ENCODE measurements at places on chromosomes 7 and 10.

DNA sequence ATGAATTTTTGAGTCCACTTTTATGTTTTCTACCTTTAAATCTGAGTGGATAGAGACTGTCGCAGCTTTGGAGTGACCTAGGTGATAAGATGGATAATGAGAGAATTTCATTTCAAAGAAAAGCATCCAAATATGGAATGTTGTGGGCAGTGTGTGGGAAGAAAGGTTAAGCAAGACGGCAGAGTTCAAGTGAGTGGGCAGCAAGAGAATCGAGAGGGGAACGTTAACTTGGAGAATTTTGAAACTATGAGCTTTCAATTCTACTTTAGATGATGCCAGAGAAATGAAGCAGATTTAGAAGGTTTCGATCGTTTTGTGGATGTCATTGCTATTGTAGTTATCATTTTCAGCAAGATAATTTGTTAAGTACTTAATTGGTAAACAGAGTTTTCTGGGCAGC, 73.0 kb downstream of the XRCC2 start:
- DNase-seq = no peak

DNA sequence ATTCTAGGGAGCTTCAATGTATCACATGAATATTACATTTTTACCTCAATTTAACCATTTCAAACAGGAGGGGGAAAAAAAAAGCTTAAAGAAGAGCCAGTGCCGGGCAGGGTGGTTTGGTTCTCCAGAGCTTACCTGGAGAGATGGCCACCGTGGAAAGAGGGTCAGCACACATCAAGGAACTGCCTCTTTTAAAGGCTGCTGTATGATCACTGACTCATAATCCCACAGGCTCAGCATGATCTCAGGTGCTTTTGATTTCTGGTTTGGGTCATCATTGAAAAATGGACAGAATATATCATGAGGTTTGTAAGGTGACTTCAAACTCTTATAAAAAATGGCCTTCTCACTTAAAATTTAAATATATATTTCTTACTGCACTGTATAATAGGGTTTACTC, 67.5 kb upstream of the MDFIC start:
- no peak for DNase-seq

DNA sequence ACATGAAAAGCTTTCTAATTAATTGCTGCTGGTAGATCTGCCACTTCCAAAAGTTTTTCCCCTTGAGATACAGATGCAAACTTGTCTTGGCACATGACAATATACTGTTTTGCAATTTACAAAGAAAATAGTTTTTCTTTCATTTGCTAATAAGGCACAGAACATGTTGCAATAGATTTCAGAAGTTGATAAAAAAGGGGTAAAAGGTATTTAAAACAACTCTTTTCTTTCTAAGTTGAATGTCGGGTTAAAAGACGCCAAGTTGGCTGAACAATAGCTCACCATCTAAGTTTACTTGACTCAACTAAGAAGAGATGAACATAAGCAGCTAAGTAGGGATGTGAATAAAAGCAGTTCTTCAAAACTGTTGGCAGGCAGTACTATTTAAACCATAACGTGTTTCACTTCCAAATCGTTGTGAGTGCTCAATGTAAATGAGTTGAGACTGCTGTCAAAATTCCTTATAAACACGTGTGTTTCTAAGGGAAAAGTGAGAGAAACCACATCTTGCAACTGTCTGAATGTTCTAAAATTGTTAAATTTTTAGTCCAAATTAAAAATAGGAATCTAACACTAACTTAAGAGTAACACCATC, 14.5 kb upstream of the THSD7A start:
- no peak for DNase-seq

DNA sequence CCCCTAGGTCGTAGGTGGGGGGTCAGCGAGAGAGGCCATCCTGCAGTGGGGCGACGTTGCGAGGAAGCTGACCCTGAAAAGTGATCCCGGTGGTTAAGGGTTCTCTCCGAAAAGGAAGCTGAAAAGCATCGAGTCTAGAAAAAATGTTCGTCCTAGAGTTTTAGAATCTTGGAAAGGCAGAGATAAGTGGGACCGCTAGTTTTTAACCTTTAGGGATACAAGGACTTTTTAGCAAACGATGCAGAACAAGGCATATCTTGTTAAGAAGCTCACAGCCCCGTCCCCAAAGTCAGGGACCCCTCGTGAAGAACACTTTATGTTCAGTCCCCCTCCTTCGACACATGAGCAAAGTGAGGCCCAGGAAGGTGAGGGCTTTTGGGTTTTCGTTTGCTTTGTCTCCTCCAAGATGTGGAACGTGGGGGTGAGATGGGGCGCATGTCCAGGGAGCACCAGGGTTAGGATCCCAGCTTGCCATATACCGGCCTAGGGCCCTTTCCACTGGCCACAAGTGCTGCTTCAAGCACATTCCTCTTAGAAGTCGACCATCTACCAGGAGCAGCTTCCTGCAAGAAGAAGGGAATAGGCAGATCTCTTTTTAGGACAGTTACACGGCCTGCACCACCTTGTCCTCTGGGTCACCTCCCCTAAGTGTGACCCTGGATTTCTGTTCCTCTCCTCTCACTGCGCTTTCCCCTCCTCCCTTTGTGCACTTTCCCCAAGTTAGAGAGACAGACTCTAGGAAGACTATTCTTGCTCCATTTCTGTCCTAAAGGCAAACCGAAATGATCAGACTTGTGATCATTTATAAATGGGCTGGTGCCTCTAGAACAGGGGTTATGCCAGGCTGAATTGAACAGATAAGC, 969 bp downstream of the SLC35G1 start:
- DNase-seq = no peak

DNA sequence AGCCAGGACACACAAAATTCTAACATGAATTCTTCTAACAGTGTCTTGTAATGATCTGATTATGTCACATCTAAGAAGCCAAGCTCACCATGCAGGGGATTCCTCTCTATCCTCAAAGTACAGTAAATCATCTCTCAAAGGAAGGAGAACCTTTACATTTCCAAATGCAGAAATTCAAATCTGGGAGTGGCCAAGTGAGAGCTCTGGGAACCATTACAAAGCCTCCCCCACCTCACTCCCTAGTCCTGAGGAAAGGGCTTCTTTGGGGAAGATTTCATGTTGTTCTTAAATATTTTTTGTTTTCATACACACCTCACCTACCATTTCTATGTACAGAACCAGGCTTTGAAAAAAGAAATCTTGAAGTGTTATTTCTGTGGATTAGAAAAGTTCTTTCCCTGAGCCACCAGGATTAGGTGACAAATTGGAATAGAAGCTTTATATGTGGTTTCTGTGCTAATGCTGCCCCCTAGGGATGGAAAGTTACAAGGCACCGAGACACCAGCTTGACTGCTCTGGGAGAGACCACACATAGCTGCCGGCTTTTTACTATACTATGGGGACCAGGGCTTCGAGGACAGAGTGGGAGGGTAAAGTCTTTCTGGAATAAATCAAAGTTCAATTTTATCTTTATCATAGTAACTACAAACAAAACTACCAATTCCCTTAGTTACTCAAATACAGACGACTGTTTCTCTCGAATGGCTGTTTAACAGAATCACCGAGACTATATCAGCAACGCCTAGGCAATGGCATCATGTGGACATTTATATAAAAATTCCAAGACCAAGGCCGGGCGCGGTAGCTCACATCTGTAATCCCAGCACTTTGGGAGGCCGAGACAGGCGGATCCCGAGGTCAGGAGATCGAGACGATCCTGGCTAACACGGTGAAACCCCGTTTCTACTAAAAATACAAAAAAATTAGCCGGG, 116.1 kb downstream of the RNF216 start:
- DNase-seq = peak; percentile 55

- no peak for DNase-seq
Observed at GRCh38 chr7:31856337-31856736, 169.3 kb downstream of the PPP1R17 start.

GRCh38 chr10:128530301-128530700, 404.1 kb upstream of the MKI67 start:
- no peak for DNase-seq

DNA sequence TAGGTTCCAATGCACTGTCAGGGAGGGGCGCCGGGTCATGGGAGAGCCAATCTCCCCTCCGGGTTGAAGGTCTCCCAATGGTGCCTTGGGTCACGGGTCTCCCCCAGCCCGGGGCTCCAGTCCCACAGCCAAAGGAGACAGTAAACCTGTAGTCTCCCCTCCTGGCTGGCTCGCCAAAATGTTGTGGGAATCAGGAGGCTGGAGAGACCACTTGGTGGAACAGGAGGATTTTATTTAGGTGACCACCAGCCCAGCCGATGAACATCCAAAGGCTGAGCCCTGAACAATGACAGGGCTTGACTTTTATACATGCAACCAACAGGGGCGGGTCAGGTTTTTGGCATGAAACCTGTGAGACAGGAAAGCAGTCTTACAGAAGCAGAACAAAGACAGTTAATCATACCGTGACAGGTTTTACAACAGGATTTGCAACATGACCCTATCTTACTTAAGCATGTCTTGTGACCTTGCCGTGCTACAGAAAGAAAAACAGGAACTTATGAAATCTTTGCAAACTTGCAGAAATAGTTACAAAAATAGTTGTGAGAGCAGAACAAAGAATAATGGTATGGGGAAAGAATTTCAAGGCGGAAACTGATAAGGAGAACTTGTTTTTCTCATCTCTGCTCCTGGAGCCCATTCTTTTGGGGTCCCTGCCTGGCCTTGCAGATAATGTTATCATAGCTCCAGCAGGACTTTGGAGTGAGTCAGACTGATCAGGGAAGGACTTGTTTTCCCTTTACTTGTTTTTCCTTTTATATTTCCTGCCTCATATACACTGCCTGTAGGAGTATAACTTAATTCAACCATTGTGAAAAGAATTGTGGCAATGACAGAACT, 7.1 kb downstream of the ERV3-1 start:
- DNase-seq = no peak

DNA sequence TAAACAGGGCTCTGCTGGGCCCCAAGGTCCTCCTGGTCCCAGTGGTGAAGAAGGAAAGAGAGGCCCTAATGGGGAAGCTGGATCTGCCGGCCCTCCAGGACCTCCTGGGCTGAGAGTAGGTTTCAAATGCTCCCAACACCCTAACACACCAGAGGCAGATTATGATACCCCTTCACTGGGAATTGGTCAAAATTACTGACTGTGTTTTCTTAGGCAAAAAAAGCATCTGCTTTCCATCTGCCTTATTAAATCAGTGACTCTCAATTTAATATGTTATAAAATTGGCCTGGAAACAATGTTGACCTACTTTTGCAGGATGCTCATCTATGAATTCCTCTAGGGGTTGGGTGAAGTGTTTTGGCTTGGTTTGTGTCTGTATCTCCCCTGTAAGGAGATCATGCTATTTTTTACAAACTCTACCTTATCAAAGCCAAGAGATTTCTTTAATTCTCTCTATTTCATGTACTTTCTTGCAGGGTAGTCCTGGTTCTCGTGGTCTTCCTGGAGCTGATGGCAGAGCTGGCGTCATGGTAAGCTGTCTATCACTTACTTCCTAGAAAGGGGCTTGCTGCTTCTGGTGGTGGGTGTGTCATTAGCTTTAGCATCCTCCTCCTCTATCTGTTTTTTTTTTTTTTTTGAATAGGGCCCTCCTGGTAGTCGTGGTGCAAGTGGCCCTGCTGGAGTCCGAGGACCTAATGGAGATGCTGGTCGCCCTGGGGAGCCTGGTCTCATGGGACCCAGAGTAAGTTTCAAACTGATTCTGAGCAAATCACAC, 15.9 kb downstream of the COL1A2 start:
- no peak for DNase-seq

DNA sequence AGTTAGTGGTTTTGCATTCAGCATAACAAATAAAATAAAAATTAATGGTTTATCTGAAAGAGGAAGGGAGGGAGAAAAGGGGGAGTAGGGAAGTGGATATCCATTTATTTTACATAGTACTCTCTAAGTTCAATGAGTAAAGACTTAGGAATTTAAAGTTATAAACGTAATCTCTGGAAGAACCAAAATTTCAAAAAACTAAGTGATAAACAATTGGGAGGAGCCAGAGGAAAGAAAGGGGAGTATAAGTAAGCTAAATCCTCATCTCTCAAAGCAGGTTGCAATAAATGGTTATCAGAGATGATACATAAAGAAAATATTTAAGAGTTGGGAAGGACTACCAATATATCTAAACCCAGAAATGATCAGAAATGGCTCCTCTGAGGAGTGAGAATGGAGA, 46.4 kb downstream of the ANK3 start:
- DNase-seq = no peak

GRCh38 chr10:59320355-59320754, 42.0 kb downstream of the FAM13C start:
- DNase-seq = no peak

DNA sequence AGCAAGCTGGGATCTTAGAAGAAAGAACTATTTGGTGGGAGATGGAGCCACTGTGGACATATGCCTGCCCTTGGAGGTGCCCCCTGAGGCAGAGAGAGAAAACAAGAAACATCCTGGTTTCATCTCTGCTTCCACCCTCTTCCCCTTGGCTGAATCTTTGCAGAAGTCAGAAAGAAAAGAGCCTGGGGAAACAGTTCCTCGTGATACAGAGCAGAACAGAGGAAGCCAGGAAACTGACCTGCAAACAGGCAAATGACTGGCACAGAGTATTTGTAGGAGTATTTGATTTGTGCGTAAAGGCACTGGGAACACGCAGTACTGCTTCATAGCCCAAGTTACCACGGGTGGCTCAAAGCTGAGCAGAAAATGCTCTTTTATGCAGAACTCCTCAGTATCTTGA, 7.0 kb upstream of the KEL start:
- no peak for DNase-seq

GRCh38 chr7:44172352-44172751, 16.9 kb downstream of the GCK start:
- DNase-seq = no peak

DNA sequence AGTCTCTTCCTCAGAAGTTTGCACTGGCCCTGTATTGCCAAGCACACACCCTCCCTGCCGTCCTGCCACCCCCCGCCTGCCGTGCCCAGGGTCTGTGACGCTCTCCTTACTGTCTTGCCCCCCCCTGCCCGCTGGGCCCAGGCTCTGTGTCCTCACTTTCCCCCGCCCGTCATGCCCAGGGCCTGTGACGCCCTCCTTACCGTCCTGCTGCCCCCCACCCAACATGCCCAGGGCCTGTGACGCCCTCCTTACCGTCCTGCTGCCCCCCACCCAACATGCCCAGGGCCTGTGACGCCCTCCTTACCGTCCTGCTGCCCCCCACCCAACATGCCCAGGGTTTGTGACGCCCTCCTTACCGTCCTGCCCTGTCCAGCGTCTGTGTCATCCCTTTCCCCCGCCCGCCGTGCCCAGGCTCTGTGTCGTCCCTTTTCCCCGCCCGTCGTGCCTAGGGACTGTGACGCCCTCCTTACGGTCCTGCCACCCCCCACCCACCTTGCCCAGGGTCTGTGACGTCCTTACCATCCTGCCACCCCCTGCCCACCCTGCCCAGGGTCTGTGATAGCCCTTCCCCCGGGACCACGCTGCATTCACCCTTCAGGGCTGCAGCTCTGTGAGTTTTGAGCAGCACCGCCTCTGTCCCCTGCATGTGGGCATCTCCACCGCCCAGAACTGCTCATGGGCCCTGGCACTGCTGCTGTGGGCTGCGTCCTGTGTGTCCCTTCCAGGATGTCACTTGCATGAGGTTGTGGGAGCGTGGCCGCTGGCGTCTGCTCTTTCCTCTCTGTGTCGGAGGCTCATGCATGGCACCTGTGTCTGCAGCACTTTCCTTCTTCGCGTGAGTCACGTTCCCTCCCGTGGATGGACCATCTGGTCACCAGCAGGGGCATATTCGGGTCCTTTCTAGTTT, 19.3 kb upstream of the PRKAR1B start:
- no peak for DNase-seq
